ENCODE measurements at places on chromosomes 5 and 9.

GRCh38 chr5:56415356-56415765 lies 182.2 kb upstream of the ANKRD55 start:
- no peak for DNase-seq

- DNase-seq, result no peak
These were observed 15.4 kb downstream of the CDK5RAP2 start for GRCh38 chr9:120564589-120564988.

- DNase-seq, result no peak
These were observed 12.6 kb downstream of the TRIO start for GRCh38 chr5:14155739-14156138.

GRCh38 chr9:87080512-87081264 lies 133.4 kb upstream of the GAS1 start:
- no peak for DNase-seq

DNA sequence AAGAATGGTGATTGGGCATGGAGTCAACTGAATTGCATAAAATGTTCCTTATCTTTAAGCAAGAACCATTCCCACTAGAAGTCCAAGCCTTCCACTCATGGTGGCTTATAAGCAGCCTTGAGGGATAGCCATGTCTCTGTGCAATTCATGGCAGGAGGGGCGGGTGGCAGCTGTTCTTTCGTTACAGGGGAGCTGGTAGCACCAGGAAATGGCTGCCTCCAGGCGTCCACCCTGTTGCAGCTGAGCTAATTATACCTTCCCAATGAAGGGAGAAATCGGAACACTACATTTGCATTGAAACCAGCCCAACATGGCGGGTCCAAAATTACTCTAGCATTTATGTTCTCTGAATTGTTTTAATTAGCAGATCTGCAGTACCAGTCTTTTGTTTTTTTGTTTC lies 289.8 kb downstream of the NTRK2 start:
- DNase-seq, result no peak

- peak; percentile 40 for DNase-seq
These were observed 29.0 kb downstream of the PTGES2 start for GRCh38 chr9:128098297-128099230.

- DNase-seq, result no peak
These were observed 3.3 kb downstream of the ANKRD33B start for GRCh38 chr5:10567121-10567591.

GRCh38 chr5:34717426-34718327 lies 61.5 kb downstream of the RAI14 start:
- DNase-seq, result no peak

DNA sequence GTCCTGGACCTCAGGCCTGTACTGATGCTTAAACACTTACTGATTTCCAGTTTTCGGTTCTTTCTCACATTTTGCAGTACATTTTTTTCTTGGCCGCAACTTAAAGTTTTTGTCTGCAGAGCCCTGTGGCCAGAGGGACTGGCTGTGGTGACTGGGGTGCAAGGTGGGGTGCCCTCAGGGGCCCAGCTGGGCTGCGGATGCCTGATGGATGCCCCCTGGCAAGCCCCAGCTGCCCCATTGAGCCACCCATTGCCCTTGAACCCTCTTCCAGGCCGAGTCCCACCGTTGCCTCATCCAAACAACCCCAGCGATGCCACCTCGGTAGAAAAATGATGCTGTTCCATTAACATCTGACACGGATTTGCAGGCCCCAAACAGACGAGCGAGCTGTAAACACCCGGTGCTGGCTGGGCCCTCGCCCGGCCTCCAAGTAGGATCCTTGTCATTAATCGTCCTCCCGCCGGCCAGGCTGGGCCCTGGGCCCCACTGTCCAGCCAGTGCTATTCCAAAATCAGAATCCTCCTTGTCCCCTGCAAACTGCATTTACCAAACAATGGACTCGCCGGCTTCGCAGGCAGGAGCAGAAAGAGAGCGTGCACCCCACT lies 107.9 kb downstream of the PHF2 start:
- DNase-seq, result no peak

GRCh38 chr9:114592356-114592755 lies 4.8 kb downstream of the ATP6V1G1 start:
- peak; percentile 69 for DNase-seq

DNA sequence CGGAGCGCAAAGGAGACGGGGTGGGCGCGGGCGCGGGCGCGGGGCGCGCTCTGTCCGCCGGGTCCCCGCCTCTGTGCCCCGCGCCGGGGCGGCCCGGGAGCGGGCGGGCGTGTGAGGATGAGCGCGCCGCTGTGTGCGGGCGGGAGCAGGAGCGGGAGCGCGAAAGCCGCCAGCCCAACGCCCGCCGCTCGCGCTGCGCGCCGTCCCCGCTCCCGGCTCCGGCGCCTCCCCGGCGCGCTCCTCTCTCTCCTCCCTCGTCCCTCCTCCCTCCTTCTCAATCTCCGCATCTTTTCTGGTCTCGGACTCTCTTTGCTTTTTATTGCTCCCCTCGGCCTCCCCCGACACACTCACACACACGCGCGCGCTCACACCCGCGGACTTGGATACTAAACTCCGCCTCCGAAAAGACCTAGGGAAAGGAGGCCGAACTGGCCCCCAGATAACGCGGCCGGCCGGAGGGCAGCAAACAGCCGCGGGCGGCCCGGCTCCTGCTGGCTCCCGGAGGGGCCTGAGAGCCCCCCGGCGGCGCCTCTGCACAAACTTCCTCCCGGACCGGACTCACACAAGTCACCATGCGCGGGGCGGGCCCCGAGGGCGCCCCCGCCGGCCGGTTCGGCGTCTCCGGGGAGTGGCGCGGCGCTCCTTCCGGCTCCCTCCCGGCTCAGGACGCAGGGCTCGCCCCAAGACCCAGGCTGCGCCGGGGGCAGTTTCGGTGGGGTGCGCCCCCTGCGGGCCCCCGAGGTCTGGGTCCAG lies at the start of gene FIBCD1:
FIBCD1 (minus strand) TSS at position 596 of the 753 bp plus-strand sequence. CDS start 640 bp downstream, outside the sequence.
- DNase-seq, result no peak

DNA sequence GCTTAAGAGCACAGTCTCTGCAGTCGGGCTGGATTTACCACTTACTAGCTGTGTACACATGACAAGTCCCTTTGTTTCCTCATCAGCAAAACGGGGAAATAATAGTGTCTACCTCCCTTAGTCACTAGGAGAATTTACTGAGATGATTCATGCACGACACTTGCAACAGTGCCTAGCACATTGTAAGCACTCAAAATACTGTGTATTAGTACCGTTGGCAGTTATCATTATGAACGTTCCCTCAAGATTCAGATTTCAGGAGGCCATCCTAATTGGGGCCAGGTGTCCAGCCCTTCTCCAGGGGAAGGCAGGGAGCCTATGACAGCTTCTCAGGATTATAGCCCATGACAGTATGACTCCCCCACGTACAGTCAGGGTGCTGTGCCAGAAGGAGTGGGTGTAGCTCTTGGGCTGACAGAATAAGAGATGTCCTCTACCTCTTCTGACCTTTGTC lies 164.3 kb downstream of the DOCK2 start:
- DNase-seq, result no peak

DNA sequence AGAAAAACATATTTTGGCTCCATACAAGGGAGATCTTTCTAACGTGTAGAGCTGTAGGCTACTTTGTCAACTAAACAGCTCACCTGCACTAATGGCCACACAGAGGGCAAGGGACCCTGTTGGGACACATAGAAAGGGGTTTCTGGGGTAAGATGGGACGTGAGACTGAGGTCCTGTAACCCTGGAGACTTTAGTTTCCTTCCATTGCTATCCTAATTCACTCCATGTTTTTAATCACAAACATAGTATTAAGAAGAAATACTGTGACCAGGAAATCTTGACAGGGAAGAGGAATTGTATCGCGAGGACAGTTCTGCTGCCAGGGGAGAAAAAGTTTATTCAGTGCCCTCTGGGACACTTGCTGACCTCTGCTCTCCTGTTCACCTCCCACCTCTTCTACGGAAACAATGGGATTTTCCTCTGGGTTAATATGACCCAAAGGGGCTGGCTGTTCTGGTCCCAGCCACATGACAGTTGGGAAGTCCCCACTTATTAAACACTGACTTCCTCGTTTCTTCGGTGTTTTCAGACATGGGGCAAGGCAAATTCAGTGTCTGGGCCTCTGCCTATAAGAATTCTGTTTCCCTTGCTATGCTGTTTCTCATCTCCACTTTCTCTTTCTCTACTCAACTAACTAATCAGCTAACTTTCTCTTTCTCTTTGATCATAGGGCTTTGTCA lies 106.9 kb upstream of the SEMA6A start:
- DNase-seq, result no peak

DNA sequence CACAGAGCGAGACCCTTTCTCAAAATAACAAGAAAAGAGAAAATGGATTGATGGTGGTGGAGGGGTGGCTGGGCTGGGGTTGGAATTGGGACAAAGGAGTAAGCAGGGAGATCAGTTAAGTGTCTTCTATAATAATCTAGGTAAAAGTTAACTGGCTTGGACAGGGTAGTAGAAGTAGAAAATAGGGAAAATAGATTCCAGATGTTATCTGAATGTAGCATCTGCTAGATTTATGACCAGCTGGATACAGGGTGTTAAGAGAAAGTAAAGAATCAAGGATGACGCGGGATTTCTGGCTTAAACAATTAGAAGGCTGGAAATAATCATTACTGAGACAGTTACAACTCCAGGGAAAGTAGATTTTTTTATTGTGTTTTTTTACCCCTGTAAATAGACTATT lies 13.0 kb downstream of the PPP6C start:
- DNase-seq, result no peak

DNA sequence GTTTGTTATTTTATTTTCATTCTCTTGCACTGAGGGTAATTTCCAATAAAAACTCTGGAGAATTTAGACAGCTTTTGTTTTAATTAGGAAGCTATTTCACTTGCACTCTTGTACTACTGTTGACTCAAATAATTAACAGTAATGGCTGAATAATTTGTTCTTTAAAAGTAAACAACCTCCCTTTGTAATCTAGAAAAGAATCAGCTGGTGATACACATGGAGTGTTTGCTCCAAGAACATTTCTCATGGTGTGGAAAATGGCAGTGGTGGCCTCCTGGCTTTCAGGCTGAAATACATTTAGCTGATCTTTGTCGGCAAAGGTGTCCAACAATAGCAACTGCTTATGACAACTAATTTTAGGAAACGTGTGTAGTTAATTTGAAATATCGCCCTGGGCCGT lies 129.4 kb downstream of the C9orf152 start:
- no peak for DNase-seq

- no peak for DNase-seq
These were observed 64.0 kb downstream of the OTULIN start for GRCh38 chr5:14728459-14728938.

DNA sequence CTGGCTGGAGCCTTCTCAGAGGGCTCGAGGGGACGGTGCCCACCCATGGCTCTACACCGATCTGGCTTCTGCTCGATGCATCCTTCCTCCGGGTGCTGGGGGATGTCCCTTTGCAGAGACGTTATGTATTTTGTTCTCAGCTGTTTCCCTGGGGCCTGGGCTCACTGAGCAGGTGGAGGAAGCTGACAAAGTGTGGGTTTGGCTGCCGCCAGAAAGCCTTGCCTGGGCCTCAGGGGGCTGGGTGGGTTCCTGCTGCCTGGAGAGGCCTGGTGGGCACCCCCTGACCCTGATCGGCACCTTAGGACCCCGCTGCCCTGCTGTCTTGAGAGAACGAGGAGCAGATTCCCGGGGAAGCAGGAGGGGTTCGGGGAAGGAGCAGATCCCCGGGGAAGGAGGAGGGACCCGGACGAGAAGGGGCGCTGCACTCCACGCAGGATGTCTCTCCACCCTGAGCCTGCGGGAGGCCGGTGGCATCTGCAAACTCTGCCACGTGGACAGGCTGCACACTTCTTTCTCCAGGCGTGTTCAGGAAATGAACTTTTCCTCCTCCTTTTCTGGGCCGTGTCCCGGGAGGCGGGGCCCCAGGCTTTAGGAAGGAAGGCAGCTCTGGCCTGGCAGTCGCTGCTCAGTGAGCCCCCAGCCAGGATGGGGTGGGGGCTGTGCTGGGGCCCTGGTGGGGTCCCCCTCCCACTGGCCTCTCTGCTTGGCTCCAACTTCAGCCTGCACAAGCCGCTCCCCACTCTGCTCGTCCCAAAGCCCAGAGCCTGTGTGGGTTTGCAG lies 148.9 kb downstream of the RXRA start:
- DNase-seq, result no peak

- no peak for DNase-seq
These were observed 96.6 kb downstream of the LHX2 start for GRCh38 chr9:124108216-124108615.

DNA sequence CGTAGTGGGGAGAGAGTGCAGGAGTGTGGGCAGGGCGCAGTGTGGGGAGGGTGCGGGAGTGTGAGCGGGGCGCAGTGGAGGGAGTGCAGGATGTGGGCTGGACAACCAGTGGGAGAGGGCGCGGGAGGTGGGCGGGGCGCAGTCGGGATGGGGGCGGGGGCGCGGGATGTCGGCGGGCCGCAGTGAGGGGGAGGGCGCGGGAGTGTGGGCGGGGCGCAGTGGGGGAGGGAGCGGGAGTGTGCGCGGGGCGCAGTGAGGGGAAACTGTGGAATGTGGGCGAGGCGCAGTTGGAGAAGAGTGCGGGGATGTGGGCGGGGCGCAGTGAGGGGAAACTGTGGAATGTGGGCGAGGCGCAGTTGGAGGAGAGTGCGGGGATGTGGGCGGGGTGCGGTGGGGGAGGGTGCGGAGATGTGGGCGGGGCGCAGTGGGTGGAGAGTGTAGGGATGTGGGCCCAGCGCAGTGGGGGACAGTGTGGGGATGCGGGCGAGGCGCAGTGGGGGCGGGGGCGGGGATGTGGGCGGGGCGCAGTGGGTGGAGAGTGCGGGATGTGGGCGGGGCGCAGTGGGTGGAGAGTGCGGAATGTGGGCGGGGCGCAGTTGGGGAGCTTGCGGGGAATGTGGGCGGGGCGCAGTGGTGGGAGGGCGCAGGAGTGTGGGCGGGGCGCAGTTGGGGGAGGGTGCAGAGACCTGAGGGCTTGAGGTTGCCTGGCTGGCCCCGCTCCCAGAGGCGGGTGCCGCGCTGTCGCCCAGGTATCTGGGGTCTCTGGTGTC lies at the start of gene NXNL2:
NXNL2 (plus strand) TSS at position 723 of the 770 bp plus-strand sequence. CDS start 257 bp downstream, outside the sequence.
- DNase-seq, result peak; percentile 6

GRCh38 chr5:55411876-55412275 lies 104.1 kb downstream of the MTREX start:
- no peak for DNase-seq

GRCh38 chr9:7105095-7105494 lies 347.3 kb downstream of the KDM4C start:
- DNase-seq, result no peak

- no peak for DNase-seq
These were observed 97.6 kb downstream of the RAB3C start for GRCh38 chr5:58680503-58680902.

DNA sequence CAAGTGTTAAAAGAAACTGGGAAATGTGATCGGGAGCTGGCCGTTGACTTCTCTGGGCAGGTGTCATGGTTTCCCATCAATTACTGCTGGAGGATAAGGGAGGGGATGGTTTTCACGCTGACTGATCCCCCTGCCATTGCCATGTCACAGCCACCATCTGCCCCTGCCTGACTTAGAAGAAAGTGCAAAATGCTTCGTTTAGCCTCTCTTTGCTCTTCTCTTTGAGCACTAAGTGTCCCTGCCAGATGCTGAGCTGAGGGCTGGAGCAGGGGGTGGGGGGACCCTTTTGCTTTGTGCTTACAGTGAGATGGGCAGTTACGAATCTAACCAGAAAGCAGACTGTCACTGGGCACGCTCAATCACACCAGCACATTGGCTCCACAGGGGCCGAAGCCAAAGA lies 138.4 kb upstream of the ALDH1B1 start:
- DNase-seq, result no peak

All from CD4-positive, alpha-beta T cell treated with Interleukin-15 for 4 hours (primary cell).